ENCODE measurements at places on chromosomes 2 and 18.

GRCh38 chr2:150389447-150389846 is 98.0 kb downstream of the RND3 start:
- no peak for DNase-seq

GRCh38 chr2:151381266-151381665 is 23.9 kb downstream of the TNFAIP6 start:
- DNase-seq, result no peak

DNA sequence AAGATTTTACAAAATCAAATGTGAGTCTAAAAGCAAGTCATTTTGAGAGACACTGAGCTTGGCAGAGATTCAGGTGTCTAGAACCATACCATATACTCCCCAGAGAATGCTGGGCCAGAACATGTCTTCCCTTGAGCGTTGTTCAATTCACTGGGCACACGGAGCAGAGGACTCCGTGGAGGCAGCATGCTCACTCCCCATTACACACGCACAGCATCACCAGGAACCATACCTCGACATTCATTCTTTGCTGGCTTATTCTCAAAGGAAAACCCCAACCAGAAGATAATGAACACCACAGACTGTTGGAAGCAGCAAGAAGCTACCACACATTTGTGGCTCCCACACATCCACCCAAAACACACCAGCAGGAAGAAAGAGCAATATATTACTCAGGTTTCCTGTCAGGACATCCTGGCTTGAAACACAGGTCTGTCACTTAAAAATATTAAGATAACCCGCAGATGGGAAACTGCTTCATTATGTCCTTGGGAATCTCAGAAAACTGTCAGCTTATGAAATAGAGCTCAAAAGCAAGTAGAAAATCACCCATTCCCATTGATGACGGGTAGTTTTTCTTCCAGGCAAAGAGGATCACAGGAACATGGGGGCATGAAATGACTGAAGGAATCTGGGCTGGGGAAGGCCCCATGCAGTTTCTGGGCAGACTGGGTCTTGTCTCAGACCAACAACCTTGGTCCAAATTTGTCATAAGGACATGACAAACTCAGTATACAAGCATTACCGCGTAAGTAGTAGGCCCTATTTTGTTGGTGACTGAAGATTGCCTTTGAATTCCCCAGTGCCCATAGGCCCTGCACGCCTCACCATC is 46.4 kb downstream of the PCBP1 start:
- DNase-seq, result peak; percentile 75

- no peak for DNase-seq
Observed at GRCh38 chr2:199480966-199481365, 23.2 kb upstream of the SATB2 start.

DNA sequence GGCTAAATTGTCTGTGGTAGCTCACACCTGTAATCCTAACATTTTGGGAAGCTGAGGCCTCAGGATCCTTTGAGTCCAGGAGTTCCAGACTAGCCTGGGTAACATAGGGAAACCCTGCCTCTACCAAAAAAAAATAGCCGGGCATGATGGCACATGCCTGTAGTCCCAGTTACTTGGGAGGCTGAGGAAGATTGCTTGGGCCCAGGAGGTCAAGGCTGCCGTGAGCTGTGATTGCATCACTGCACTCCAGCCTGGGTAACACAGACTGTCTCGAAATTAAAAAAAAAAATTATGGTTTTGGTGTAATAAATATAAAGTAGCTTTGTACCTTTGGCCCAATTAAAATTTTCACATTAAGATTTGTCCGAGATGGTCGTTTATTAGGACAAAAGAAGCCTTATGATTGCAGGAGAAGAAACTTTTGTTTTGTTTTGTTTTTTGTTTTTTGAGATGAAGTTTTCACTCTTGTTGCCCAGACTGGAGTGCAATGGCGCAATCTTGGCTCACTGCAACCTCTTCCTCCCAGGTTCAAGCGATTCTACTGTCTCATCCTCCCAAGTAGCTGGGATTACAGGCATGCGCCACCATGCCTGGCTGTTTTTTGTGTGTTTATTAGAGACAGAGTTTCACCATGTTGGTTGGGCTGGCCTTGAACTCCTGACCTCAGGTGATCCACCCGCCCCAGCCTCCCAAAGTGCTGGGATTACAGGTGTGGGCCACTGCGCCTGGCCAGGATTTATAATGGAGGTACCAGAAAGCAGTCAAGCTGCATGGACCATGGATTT is 4.1 kb downstream of the MTA3 start:
- peak; percentile 52 for DNase-seq

- no peak for DNase-seq
Observed at GRCh38 chr2:174972924-174973323, 32.3 kb downstream of the CHN1 start.

- no peak for DNase-seq
Observed at GRCh38 chr2:172860336-172860707, 124.7 kb downstream of the RAPGEF4 start.

DNA sequence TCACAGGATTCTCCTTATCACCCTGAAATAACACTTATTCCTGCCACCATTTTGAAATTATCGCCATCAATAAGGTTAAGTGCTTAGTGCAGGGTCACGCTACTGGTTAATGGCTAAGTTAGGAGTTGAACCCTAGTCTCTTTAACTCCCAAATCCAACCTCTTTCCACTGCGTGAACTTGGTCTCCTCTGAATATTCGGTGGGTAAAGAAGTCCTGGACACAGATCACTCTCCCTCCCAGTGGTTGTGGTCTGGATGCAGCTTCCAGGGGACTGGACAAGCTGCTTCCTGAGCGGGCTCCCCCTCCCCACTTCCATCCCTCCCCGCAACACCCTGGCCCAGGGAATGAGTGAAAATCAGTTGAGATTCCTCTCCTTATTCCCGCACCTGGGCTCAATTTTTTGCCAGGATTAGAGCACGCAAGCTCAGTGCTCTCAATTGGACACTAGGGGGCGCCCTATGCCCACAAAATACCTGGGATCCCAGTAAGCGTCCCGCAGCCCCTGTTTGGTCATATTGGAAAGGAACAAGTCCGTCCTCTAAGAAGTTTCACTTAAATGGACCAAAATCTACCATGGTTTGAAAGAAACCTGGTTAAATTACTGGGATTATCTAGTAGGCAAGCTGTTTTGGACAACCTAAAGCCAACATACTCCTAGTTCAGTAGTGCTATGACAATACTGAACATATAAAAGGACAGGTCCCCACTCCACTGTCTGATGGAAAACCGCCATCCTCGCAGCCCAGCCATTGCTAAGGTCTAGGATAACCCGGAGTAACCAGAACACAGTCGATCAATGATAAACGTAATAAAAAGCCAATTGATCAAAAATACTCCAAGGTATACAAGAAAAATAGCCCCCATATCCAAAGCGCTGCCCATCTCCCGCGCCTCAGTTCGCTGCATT is 40.4 kb downstream of the DHRS9 start:
- peak; percentile 91 for DNase-seq

DNA sequence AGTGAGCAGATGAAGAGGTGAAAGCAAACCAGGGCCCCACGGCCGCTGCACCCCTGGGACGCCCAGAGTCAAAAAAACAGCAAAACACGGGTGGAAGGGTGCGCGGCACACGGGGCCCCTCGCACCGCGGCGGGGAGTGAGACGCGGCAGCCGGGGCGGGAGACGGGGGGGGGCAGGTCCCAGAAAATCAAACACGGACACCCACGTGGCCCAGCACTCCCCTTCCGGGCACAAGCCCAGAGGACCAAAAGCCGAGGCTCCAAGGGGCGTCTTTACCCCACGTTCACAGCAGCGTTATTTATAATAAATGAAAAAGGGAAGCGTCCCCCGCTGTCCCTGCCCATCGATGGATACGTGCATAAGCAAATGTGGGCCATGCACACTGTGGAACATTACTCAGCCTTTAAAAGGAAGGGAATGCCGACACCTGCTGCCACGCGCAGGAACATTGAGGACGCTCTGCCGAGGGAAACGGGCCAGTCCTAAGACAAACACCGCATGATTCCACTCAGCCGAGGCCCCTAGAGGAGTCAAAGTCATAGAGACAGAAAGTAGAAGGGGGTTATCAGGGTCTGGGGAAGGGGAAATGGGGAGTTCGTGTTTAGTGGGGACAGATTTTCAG is 677 bp upstream of the COPS9 start:
- DNase-seq, result no peak

Data from NB4 (cell line).